NCI-H2081 (cell line): ENCODE measurements at places on chromosomes 6 and 20.

DNA sequence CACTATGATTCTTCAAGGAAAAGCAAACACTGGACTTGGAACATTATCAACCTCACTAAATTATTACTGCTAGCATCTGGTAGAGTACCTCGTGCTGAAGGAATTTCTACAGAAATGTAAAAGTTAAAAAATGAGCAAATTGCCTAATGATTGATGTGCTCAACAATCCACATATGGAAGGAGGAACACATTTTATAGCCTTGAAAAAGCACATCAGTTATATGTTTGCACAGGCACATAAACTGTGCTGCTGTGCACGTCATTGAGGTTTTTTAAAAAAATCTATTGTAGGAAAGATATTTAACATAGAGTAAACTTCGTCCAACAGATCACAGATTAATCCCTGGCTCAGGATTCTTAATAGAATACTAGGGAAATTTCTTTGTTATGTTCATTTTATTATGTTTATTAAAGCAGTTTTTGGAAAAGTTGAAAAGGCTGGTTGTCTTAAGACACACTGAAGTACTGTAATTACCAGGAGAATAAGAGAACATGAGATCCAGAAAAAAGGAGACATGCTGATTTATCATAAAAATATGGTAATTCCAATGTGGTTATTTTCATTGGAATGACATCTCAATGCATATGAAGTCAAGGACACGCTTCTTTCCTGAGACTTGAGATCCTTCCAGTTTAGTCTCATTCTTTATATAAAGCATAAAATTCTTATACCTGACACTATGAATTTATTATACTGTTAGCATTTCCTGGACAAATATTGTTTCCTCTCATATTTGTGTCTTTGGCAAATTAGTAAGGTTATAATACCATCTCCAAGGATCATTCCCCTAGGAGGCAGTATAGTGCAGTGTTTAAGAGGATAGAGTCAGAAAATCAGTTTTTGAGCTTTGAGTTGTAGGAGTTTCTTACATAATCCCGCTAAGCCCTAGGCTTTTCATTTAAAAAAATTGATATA, 511.1 kb downstream of the TENT5A start:
- DNase-seq = no peak

- no peak for DNase-seq
Observed at GRCh38 chr6:144298194-144298593, 13.1 kb downstream of the UTRN start.

DNA sequence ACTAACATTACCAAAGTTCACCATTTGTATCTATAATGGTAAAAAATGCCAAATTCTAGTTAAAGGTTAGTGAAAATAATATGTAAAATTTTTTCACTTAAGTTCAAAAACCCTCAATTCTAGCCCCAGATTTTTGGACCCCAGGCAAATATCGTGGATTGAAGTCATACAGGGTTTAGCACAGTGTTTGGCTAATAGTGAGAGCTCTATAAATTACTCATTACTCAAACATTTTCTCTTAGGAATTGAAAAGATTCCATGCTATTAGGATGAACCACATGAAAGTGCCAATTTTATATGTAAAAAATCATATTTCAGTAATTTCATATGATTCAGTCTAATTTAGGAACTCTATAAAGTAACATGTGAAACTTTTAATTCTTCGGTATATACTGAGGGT, 170.3 kb upstream of the PREP start:
- DNase-seq = no peak

- DNase-seq = no peak
Observed at GRCh38 chr6:169921853-169922824, 170.7 kb downstream of the ERMARD start.

DNA sequence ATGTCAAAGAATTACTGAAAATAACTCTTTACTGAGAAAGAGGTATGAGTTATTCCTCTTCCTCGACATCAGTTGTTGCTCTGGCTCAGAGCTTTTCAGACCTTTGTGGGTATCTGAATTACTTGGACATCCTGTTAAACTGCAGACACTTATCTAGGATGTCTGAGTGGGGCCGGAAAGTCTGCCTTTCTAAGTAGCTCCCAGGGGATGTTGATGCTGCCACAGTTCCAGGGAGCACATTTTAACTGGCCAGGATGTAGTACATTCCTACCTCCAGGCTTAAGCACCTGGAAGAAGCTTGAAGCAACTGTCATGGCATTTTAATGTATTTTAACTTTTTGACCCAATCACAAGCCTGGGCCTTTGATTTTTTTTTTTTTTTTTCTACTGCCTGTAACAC, 265.8 kb upstream of the PLCB4 start:
- DNase-seq = no peak

- no peak for DNase-seq
Observed at GRCh38 chr6:156601152-156602065, 175.8 kb upstream of the ARID1B start.

DNA sequence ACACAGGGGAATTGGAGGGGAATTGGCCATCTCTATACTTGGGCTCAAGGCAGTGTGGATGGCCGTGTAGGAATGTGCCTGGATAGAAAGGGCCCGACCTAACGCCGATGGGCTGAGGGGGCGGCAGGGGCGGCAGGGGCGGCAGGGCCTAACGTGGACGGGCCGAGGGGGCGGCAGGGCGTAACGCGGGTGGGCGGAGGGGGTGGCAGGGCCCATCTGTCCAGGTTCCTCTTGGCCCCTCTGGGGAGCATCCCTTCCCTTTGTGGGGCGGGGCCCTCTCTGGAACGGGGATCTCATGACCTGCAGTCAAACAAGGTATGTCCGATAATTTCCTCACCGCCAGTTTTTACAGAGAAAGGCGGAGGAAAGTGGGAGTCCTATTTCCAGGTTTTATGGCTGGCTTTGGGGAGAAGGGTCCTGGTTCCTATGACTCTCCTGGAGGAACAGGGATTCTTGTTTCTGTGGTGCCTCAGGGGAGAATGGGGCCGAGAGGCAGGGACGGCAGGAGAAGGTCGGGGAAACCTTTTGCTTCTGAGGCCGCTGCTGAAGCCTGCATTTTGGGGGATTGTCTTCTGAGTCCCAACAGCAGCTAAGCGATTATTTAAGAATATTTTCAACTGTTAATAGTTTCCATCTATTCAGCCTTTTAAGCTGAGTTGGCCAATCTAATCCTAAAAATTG, 100.8 kb upstream of the FRMD1 start:
- DNase-seq = no peak

- no peak for DNase-seq
Observed at GRCh38 chr6:47967843-47968242, 143.2 kb downstream of the PTCHD4 start.

DNA sequence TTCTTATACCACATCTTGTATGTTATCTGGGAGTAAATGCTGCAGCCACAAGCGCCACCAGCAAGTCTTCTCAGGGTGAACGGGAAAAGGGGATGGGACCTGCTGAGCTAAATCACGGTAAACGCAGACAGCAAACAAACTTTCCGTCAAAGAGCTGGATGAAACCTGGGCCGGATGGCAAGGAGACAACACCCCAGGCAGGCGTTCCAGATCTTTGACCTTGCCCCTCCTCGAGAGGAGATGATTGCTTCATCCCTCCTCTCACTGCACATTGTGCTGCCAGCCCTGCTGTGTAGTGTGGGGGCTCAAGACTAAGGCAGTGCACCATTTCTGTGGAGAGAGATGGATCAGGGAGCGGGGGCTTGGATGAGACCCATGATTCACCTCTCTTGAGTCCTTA, 9.8 kb downstream of the RAET1E start:
- no peak for DNase-seq

GRCh38 chr6:125346201-125346925, 44.6 kb upstream of the HDDC2 start:
- DNase-seq = no peak

GRCh38 chr6:16344756-16345155, 106.4 kb downstream of the GMPR start:
- DNase-seq = no peak

DNA sequence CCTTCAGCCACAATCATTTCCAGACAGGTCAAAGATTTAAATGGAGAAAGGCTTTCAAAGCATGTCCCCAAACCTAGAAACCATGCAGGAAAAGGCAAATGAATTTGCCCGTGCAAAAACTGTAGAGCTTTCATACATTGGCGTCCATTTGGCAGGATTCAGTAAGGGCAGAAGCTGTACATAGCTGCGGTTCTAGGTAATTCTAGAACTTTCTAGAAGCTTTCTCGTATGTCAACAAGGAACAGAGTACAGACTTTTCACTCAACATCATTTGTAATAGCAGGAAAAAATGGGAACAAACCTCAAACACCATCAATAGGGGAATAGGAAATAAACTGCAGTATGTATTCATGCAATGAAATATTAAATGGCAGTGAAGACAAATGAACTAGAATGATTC, 11.1 kb upstream of the MAPK13 start:
- DNase-seq = no peak

GRCh38 chr6:162921510-162922040, 193.8 kb downstream of the PACRG start:
- DNase-seq = no peak

- no peak for DNase-seq
Observed at GRCh38 chr6:11798096-11798495, 19.5 kb upstream of the ADTRP start.

DNA sequence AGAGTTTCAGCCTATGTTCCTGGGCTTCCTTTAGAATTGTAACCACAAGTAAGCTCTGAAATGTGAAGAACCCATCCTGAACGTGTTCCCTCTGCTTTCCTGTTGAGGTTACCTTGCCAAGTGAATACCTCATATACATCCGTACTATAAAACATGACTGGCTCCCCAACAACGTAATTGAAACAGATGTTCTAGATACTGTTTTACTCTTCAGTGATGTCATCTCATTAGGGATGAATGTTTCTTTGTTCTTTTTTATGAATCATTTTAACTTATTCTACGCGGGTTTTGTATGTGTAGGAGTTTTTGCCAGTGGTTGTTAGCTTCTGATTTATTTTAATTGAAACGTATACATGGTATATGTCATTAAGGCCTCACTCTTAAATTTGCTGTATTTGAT, 166.8 kb downstream of the SAMD5 start:
- DNase-seq = no peak
